Panc1 (cell line): ENCODE measurements at places on chromosomes 4 and X. TPM values are rescaled to one million over a fixed set of nuclear protein-coding genes. Genes with fewer than 3 reads are reported as not detected.

The CLGN gene
- 5.4 TPM for total RNA-seq

The F8A3 gene
- 0.54 TPM for total RNA-seq

The MTNR1A gene
- 0.23 TPM for total RNA-seq

The NPY2R gene
- total RNA-seq, result not detected

The AMTN gene
- total RNA-seq, result not detected

The PAGE1 gene
- total RNA-seq, result not detected

The LIMCH1 gene
- 3.3 TPM for total RNA-seq

The UBA1 gene
- 302 TPM for total RNA-seq

The SGCB gene
- total RNA-seq, result 27.6 TPM

The C4orf50 gene
- total RNA-seq, result under 0.01 TPM

The S100G gene
- not detected for total RNA-seq

The ZMYM3 gene
- 40.2 TPM for total RNA-seq

The MAB21L2 gene
- not detected for total RNA-seq

The C1QTNF7 gene
- total RNA-seq, result not detected

The NPFFR2 gene
- not detected for total RNA-seq

The ANXA10 gene
- total RNA-seq, result not detected

The OSTC gene
- 57.8 TPM for total RNA-seq

The ARSJ gene
- 43.9 TPM for total RNA-seq

The VEGFD gene
- total RNA-seq, result not detected

The RPS6KA6 gene
- total RNA-seq, result 0.05 TPM

The KDR gene
- total RNA-seq, result 0.18 TPM
